ENCODE measurements at places on chromosomes 16 and 17.

GRCh38 chr17:56300144-56300543, 146.9 kb downstream of the ANKFN1 start:
- DNase-seq = no peak

DNA sequence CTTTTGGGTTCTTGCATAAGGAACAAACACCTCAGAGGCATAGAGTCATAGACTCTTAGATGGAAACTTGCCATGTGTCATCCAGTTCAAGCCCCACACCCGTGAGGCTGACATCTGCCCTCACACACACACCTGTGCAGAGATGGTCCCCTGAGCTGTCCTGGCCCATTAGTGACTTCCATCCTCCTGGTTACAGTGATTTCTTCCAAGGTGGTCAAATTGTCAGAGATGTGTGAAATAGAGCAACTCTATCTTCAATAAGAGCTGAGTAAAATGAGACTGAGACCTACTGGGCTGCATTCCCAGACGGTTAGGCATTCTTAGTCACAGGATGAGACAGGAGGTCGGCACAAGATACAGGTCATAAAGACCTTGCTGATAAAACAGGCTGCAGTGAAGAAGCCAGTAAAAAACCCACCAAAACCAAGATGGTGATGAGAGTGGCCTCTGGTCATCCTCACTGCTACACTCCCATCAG, 342.2 kb upstream of the TNRC6C start:
- DNase-seq = no peak

DNA sequence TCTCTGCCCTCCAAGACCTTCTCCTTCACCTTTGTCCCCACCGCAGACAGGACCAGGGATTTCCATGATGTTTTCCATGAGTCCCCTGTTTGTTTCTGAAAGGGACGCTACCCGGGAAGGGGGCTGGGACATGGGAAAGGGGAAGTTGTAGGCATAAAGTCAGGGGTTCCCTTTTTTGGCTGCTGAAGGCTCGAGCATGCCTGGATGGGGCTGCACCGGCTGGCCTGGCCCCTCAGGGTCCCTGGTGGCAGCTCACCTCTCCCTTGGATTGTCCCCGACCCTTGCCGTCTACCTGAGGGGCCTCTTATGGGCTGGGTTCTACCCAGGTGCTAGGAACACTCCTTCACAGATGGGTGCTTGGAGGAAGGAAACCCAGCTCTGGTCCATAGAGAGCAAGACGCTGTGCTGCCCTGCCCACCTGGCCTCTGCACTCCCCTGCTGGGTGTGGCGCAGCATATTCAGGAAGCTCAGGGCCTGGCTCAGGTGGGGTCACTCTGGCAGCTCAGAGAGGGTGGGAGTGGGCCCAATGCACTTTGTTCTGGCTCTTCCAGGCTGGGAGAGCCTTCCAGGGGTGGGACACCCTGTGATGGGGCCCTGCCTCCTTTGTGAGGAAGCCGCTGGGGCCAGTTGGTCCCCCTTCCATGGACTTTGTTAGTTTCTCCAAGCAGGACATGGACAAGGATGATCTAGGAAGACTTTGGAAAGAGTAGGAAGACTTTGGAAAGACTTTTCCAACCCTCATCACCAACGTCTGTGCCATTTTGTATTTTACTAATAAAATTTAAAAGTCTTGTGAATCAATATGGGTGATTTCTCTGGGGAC, 12.2 kb downstream of the CX3CL1 start:
- DNase-seq = no peak

DNA sequence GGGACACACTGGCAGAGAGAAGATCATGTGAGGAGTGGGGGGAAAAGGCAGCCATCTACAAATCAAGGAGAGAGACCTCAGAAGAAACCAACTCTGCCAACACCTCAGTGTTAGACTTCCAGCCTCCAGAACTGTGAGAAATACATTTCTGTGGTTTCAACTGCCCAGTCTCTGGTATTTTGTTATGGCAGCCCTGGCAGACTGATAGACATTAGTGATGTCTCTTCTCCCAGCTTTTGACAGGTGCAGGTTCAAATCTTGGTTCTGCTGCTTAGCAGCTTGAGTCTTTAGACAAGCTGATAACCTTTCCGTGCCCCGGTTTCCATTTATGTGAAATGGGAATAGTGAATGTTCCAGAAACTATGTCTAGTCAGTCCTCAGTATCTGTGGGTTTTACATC, 199.5 kb downstream of the SNX29 start:
- no peak for DNase-seq

- no peak for DNase-seq
Observed at GRCh38 chr17:39122991-39123390, 28.4 kb downstream of the PLXDC1 start.

- DNase-seq = no peak
Observed at GRCh38 chr16:58127033-58127556, 2.1 kb downstream of the CFAP20 start.

- no peak for DNase-seq
Observed at GRCh38 chr17:81399481-81400153, 4.4 kb downstream of the BAHCC1 start.

DNA sequence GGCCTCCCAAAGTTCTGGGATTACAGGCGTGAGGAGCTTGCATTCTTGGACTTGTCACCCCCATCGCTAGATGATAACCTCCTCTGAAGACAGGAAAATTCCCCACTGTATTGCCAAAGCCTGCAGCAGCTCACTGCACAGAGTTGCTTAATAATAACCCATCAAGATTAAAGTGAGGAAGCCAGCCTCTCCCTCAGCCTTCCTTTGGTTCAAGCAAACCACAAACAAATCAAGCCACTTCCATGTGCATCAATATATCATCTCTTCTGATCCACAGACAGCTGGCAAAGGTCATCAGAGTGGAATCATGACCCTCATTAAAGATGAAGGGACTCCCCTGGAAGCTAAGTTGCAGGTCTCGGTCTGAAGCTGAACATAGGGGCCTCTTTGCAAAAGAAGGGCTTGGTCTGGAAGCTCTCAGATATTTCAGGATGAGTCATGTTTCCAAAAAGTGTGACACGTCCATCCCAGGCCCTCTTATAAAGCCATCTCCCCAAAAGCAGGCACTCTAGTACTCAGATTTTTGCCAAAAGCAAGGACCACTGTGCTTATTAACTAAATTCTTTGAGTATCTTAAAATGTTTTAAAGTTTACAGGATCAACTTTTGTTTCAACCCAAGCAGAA, 4.8 kb downstream of the EMP2 start:
- no peak for DNase-seq

GRCh38 chr17:58388302-58389190, 28.8 kb downstream of the RNF43 start:
- DNase-seq = no peak

DNA sequence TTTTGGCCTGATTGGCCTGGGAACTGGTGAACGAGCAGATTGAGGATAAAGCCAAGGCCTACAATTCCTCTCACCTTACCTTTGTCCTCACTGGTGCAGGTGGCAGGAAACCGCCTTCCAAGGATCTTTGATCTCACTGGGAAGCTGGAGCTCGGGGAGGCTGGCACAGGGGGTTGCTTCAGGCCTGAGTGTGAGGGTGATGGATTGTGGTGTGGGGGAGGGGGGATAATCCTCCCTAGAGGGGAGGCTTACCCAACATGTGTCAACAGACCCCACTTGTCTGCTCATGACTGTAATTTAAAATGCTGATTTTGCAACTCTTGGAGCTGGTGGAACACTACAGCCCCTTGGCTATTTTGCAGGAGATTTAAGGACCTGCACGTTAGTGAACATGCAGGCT, 4.5 kb upstream of the RMI2 start:
- no peak for DNase-seq

- DNase-seq = no peak
Observed at GRCh38 chr16:165539-166374, at the start of gene HBM. HBM (plus strand) TSS chr16:165978; CDS start chr16:165998, 20 bp downstream.

DNA sequence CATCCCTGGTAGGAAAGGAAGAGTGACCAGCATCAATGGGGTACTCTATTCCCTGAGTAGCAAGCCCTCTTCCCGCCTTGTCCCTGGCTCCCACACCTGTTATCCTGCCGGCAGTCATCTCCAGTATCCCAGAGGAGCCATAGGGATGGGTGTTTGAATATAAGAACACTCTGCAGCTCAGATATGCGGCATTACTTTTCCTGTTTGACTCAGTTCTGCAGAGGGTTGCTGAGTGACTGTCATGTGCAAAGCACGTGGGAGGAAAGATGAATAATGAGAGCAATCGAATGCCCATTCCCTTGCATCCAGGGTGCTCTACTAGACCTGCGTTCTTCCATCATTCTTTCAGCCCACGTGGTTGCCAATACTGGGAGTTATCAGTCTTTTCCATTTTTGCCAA, 115.1 kb downstream of the PRKCB start:
- DNase-seq = no peak

- no peak for DNase-seq
Observed at GRCh38 chr16:20441191-20441590, 10.1 kb upstream of the ACSM2A start.

DNA sequence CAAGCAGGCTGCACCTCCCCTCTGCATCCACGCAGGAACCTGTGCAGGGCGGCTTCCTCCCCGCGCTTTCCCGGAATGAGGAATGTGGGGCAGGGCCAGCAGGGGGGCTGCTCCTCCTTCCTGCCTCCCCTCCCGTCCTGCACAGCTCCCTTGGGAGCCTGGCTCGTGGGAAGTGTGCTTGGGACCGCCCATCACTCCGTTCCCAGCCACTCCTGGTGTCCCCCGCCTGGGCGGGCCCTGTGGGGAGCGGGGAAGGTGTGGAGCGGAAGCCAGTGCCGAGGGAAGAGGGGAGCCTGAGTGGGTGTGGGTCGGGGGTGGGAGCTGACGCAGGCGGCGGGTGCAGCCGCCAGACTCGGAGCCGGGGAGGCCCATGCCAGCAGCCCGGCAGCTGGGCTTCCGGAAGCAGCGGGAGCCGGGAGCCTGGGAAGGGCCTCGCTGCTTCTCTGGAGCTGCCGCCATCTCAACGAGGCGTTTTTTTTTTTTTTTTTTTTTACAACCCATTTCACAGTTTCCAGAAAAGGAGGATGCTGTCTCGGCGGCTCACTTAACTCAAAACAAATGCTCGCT, 24.1 kb downstream of the BAHCC1 start:
- DNase-seq = peak; percentile 97

- no peak for DNase-seq
Observed at GRCh38 chr16:86370062-86370461, 140.3 kb upstream of the FOXF1 start.

DNA sequence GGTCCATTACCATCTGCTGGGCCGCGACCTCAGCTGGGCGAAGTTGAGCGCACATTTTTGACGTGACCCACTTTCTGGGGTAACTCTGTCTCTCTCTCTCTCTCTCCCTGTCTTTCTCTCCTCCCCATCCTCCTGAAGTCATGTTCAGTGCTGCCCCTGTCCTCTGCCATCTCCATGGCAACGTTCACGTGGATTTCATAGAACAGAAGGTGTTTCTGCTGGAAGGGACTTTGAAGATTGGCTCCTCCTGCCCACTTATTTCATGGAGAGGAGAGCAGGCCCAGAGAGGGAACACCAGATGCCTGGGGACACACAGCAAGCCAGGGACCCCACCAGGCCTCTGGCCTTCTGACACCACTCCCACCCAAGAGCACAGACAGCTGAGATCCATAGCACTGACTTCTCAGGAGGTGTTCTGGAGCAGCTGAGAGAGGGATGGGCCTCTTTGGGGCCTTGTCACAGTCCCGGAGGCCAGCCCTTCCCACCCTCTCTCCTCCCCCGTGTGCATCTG, 4.2 kb upstream of the CCNF start:
- no peak for DNase-seq

- DNase-seq = no peak
Observed at GRCh38 chr17:49748791-49749190, 15.1 kb downstream of the FAM117A start.

DNA sequence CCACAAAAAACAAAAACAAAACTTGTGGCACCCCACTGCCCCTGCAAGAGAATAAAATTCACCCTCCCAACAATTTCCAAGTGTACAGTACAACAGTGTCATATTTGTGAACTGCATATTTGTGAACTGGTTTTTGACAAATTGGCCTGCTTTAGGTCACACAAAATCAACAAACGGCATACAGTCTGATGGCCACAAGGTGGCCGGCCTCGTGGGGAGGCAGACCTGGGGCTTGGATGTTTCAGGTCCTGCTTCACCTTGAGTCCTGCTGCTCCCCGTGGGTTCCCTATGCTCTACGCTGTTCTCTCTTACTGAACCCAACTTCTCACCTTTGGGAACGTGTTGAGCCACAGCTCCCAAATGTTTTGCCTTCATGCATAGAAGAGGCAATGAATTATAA, 102.2 kb downstream of the CDK5R1 start:
- no peak for DNase-seq

DNA sequence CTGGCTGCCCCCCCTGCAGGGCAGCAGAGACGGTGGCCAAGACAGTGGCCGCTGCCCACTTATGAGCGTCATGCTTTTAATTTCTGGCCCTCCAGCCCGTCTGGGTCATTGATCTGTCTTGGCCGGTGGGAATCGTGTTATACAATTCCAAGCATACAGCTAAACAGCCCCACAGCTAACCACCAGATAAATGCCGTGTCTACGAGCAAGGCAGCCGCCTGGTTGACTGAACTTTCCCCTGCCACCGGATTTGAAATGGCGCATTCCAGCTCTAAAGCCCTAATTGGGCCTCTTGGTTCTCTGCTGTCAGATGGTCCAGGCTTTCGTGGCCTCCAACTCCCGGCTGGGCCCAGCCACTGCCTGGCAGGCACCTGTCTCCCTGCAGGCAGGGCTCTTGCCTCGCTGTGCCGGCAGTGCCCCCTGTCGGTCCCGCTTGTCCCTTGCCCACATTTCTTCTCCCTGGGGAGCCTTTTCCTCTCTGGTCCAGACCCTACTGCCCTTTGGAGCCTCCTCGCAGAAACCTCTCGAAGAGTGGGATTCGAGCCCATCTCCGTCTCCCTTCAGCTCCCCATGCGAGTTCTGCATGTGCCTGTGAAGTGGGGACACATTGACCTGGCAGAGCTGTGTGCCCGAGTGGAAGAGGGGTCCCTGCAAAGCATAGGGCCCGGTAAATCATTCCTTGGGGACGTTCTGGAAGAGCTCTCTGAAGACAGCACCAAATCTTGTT, 1.8 kb upstream of the RBFOX3 start:
- DNase-seq = peak; percentile 98

- DNase-seq = no peak
Observed at GRCh38 chr17:76718516-76718915, 7.8 kb upstream of the MXRA7 start.

DNA sequence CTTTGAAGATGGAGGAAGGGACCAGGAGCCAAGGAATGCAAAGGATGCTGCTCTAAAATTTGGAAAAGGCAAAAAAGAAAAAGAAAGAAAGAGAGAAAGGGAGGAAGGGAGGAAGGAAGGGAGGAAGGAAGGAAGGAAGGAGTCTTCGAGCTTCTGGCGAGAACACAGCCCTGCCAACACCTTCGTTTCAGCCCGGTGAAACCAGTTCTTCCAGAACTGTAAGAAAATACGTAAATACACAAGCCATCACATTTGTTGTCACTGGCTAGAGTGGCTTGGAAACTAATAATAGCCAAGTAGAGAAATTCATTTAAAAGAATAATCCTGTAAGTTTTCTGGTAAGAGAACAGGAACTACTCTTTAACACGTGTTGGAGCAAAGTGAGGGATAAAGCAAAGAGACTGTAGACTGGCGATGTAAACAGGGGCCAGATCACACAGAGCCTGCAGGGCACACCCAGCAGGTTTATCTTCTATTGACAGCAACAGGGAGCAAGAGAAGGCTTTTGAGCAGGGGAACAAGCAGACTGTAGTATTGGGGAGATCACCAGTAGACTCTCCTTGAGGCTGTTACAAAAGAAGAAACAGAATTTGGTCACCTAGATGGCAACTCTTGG, 188.7 kb upstream of the MPHOSPH6 start:
- DNase-seq = no peak

Data from NCI-H524 (cell line).